Activated CD8-positive, alpha-beta T cell treated with anti-CD3 and anti-CD28 coated beads, Interleukin-2, amount 10 ng/mL, durations not matched to agents 7 days and 5 days (primary cell): ENCODE measurements at places on chromosomes 7 and 10. TPM values are rescaled to one million over a fixed set of nuclear protein-coding genes. Genes with fewer than 3 reads are reported as not detected.

DNA sequence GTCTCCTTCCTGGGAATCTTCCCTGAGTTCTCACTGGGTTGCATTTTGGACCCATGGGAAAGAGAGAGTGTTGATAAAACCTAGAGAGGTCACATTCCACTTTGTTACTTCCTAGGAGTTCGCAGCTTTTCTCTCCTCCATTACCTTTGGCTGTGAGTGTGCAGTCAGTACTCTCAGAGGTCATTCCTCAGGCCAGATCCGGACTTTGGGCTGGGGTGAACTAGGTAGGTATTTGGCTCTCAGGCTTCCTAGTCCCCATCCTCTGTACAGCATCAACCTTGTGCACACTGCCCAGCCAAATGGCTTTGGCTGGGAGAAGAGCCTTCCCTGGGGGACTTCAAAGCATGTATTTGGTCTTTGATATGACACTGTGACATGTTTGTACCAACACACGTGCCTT lies 508.1 kb downstream of the LRMDA start:
- no peaks in the 10 kb centered on the region for H3K36me3 ChIP-seq
- no peaks in the 10 kb centered on the region for H3K4me1 ChIP-seq
- DNase-seq = no peak
- H3K4me3 ChIP-seq = no peak overlapping the region
- no peaks in the 10 kb centered on the region for H3K27me3 ChIP-seq

DNA sequence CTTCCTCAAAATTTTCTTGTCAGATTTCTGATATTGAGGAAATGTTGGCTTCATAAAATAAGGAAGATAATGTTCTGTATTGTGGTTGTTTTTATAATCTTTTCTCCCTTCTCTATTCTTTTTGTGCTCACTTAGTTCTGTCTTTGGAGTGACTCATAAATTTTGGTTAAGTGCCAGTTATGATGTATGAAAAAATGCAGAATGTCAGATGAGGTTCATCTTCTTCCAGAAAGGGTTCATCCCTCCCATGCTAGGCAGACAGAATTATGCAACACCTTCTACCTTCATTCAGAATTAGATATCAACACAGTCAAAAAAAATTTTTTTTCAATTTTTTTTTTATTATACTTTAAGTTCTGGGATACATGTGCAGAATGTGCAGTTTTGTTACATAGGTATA lies 36.6 kb upstream of the CYP2C19 start:
- H3K4me3 ChIP-seq = no peak overlapping the region
- no peaks in the 10 kb centered on the region for H3K4me1 ChIP-seq
- no peak for DNase-seq
- no peaks in the 10 kb centered on the region for H3K36me3 ChIP-seq
- no peaks in the 10 kb centered on the region for H3K27me3 ChIP-seq

Gene EBLN1
- not detected for total RNA-seq

GRCh38 chr7:963236-964078 lies 9.0 kb upstream of the ADAP1 start:
- peaks cover 34% of the 10 kb centered on the region for H3K4me1 ChIP-seq
- no peaks in the 10 kb centered on the region for H3K27me3 ChIP-seq
- no peak overlapping the region for H3K4me3 ChIP-seq
- peaks cover 34% of the 10 kb centered on the region for H3K36me3 ChIP-seq
- peak overlapping the region; percentile 72 for H3K27ac ChIP-seq
- DNase-seq = peak; percentile 46

DNA sequence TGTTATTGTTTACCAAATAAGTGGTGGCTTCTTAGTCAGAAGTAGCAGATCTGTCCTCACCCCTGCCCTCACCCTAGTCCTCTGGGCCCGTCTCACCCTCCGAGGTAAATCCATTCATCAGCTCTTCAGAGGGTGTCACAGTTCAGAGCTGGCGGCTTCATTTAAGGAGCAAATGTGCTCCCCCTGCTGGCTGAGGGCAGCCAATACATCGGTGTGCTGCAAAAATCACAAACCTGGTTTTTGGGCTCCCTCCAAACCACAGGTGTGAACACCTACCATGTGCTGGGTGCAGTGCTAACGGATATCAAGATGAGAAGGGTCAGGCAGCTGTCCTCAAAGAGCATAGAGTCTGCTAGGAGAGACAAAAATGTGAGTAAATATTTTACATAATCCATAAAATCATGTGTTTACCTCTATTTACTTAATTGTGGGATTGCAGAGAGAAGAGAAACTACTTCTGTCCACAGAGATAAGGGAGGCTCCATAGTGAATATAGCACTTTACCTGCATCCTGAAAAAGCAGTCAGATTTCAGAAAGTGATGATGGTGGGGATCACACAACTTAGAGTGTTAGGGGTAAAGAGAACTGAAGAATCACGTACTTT lies 15.5 kb upstream of the CRTAC1 start:
- H3K4me3 ChIP-seq = no peak overlapping the region
- H3K4me1 ChIP-seq = no peaks in the 10 kb centered on the region
- H3K36me3 ChIP-seq = no peaks in the 10 kb centered on the region
- peaks cover 24% of the 10 kb centered on the region for H3K27me3 ChIP-seq
